ENCODE measurements at places on chromosomes 2 and 18. TPM values are rescaled to one million over a fixed set of nuclear protein-coding genes. Genes with fewer than 3 reads are reported as not detected.

The LTBP1 gene
- total RNA-seq: 10.7 TPM

The TMEM169 gene
- total RNA-seq: under 0.01 TPM

The STEAP3 gene
- 13.3 TPM for total RNA-seq

The NLRC4 gene
- total RNA-seq: not detected

The TEX44 gene
- total RNA-seq: not detected

The DLX2 gene
- total RNA-seq: not detected

The ADD2 gene
- total RNA-seq: 4.3 TPM

The PHOSPHO2 gene
- total RNA-seq: 2.3 TPM

The DSG1 gene
- not detected for total RNA-seq

The SETBP1 gene
- 0.38 TPM for total RNA-seq

The ONECUT2 gene
- total RNA-seq: under 0.01 TPM

The TYMS gene
- total RNA-seq: 25.2 TPM

Data from endothelial cell of coronary artery (primary cell).